ENCODE measurements at places on chromosomes 3 and 15. TPM values are rescaled to one million over a fixed set of nuclear protein-coding genes. Genes with fewer than 3 reads are reported as not detected.

DNA sequence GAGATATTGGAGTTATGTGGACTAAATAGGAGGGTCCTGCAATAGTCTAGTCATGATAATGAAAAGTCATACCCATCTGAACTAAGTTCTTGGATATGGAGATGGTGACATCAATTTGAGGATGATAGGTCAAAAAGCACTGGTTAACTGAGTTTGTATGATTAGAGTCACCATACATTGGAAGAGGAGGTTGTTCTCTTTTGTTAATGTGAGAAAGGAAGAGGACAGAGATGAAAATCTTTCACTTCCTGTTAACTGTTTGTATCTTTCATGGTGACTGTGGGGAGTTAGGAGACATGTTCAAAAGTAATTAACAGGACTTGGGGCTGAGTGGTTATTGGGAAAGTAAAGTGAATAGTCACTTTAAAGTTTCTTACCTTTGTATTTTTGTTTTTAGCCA lies 11.1 kb downstream of the TMEM62 start:
- DNase-seq, result no peak

GRCh38 chr15:75201616-75202250 lies at the start of gene C15orf39:
Gene C15orf39, plus strand, starts transcription at chr15:75201882. Its CDS starts 4,167 bp downstream, at chr15:75206049.
- DNase-seq, result peak; percentile 91

GRCh38 chr3:134377896-134378295 lies 3.6 kb upstream of the AMOTL2 start:
- no peak for DNase-seq

DNA sequence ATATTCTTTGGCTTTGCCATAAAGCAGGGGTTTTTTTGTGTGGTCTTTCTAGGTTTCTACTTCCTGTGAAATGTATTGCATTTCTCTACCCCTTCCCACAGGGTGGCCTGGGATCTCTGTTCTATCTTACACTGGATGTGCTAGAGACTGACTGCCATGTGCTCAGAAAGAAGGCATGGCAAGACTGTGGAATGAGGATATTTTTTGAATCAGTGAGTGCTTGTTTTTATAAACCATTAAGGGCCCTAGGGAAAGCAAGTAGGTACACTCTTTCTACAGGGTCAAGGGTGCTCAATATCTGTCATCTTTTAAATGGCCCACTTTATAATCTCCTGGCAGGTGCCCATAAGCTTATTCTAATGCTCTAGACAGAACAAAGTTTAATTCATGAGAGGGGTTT lies 730 bp downstream of the FETUB start:
- DNase-seq, result no peak

GRCh38 chr15:63526401-63526800 lies 22.0 kb downstream of the USP3 start:
- no peak for DNase-seq

DNA sequence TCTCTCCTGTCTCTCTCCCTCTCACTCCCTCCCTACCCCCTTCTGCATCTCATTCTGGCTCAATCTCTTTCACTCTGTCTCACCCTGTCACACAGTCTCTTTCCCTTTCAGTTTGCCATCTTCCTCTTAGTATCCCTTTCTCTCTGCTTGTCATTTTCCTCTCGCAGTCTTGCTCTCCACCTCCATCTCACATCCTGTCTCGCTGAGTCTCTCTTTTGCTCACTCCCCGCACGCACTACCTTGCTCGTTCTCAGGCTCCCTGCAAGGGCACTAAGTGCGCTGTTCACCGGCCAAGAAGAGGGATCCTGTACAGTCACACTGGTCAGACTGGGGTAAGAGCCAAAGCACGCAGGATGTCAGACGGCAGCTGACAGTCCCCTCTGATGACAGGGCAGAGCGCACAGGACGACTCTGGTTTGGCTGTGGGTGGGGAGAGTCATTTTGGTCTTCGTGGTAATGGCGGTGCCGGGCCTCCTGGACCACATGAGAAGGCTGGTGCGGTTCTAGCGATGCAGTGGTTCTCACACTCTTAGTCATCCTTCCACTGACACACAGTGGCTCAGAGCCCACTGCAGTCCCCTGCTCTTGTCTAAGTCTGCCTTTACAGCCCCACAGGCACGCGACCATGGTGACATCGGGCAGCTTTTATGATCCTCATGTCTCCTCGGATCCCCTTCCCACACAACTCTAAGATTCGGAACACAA lies 356.8 kb downstream of the FOXP1 start:
- DNase-seq, result peak; percentile 72

DNA sequence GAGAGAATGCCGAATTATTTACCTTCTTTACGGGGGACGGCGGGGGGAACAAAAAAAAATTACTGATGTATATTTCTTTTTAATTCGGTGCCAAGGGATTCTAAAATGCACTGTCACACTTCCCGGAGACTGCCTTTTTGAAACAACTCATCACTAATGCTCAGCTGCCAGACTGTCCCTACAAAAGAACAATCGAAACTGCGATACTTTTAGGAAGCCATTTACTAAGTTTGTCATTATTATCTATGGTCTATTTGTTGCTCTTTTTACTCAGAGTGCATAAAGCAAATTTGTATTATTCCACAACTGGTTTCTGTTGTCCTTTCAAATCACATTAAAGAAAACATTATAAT lies 60.8 kb downstream of the TM4SF4 start:
- DNase-seq, result no peak

- DNase-seq, result no peak
Measured at GRCh38 chr3:186496016-186496415, 48.2 kb downstream of the CRYGS start.

DNA sequence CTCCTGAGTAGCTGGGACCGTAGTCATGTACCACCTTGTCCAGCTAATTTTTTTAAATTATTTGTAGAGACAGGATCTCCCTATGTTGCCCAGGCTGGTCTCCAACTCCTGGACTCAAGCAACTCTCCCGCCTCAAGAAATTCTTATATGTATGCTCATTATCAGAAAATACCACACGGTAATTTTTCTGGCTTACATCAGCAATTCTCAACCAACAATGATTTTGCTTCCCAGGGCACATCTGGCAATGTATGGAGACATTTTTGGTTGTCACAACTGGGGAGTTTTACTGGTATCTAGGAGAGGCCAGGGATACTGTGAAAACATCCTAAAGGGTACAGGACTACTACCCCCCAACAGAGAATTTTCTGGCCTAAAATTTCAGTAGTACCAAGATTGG lies 10.8 kb downstream of the SRP14 start:
- DNase-seq, result no peak

DNA sequence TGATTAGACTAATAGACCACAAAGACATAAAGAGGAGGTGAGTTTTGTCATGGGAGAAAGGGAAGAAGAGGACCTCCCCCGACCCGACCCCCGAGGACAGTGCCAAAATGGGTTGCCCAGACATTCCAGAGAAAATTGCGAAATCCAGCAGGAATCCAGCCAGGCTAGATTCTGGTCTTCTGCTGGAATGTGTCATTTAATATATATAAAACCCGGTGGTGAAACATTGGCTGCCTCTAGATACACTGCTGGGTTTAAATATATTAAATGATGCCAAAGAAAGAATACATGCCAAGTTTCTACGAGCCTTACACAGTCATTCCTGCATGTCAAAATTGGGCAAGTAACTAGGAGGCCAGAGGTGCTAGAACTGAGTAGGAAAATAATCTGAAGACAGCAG lies 45.3 kb upstream of the SPESP1 start:
- DNase-seq, result peak; percentile 50

DNA sequence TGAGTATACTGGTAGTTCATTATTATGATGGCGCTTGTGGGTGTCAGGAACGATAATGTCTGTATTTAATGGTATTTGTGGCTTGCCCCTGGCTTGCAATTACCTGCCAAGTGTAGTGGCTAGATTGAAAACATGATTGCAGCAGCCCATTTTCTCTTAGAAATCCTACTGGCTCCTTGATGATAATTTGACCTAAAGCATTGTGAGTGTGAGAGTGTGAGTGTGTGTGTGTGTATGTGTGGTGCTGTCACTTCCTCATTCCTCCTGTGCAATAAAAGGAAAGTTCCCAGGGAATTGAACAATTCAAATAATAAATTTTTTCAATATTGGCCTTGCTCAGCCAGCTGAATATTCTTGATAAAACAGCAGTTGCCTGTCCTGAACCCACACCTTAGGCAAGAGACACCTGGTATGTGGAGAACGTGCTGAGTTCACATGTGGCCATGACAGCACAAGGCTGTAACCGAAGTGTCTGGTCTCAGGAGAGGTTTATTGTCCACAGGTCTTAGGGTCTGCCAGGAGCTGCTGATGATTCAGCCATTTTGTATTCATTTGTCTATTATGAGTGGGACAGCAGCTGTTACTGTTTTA lies 193.3 kb downstream of the CD47 start:
- DNase-seq, result no peak

DNA sequence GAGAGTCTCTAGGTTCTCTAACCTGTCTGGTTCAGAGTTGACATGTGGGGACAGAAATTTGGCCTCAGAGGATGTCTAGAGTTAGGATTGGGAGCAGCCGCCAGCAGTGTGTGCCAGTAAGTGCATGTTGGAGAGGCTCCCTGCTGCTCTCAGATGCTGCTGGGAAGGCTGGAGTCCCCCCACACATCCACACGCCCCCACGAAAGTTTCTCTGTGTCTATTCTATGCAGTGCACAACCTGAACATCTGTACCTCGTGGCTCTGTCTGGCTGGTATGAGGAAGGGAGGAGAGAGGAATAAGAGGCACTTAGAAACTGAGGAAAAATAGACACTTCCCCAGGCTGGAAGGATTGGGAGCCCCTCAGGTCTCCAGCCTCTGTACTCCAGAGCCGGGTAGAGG lies 131.8 kb downstream of the RAB11A start:
- no peak for DNase-seq

- DNase-seq, result no peak
Measured at GRCh38 chr3:17932136-17932771, 189.8 kb upstream of the TBC1D5 start.

GRCh38 chr15:59904450-59905135 lies 99.5 kb upstream of the FOXB1 start:
- no peak for DNase-seq

DNA sequence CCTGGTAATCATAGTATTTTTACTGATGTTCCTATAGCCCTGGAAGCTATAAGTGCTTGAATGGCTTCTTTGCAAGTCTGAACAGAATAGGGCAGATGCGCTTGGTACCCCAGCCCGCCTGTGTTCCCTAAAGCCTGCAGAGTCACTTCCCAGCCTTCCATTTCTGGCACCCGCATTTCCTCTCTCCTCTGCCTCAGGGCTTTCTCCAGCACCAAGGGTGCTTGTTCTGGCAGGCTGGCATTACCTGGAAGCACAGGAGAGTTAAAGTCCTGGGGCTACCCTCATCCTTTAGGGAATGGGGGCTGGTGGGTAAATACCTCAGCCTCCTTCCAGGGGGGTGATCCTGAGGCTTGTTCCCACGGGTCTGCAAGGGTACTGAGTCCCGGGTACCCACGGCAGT lies 7.4 kb upstream of the CHRNA3 start:
- no peak for DNase-seq

GRCh38 chr15:87680208-87680607 lies 576.3 kb downstream of the NTRK3 start:
- no peak for DNase-seq

DNA sequence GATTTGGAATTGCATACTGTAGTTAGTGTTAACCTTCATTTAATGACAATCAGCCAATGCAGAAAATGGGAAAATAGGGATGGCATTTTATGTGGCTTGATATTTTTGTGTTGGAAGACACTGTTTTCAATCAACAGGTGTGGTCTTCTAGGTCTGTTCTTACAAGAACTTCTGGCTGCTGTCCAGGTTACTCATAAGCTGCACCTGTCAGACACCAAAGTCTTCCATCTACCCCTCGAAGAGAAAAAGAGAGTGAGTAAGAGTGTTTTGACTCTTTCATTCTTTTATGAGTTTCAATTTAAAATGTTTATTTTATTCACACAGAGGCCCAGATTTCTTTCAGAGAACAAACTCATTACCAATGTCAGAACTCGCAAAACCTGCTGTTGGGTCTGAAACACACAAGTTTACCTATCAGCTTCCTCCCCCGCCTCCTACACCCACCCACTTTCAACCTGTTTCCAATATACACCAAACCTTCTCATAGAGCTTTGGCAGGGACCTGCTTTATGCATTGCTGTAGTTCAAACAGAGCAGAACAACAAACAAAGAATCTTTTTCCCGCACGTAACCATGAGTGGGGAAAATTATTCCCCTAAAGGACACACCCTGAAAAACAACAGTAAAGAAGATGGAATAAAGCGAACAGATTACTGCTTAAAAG lies 767.7 kb upstream of the ALCAM start:
- DNase-seq, result no peak

- no peak for DNase-seq
Measured at GRCh38 chr3:72860053-72860452, 11.8 kb upstream of the SHQ1 start.

The ANKUB1 gene
- not detected for total RNA-seq

The MED12L gene
- 0.65 TPM for total RNA-seq

The CHRM5 gene
- total RNA-seq, result not detected

The SOX2 gene
- not detected for total RNA-seq

The CMTM8 gene
- 4.8 TPM for total RNA-seq

The NEK10 gene
- total RNA-seq, result 9.8 TPM

The KBTBD13 gene
- 2.8 TPM for total RNA-seq

The LRRFIP2 gene
- 154 TPM for total RNA-seq

The ROPN1 gene
- 0.79 TPM for total RNA-seq

The UROC1 gene
- total RNA-seq, result not detected

The SHF gene
- total RNA-seq, result 9.5 TPM

The TGM5 gene
- total RNA-seq, result not detected

Data from right cardiac atrium (tissue), 5 donors.